Endothelial cell (in vitro differentiated cells): ENCODE measurements at places on chromosomes 11 and 22. TPM values are rescaled to one million over a fixed set of nuclear protein-coding genes. Genes with fewer than 3 reads are reported as not detected.

- H3K36me3 ChIP-seq: no peaks in the 10 kb centered on the region
- H3K27ac ChIP-seq: no peak overlapping the region
- peaks cover 5% of the 10 kb centered on the region for H3K27me3 ChIP-seq
- peaks cover 36% of the 10 kb centered on the region for H3K4me1 ChIP-seq
- DNase-seq: no peak
- H3K4me3 ChIP-seq: no peak overlapping the region
These were observed 6.4 kb upstream of the TP53I11 start for GRCh38 chr11:44957040-44957515.

Gene SCGB1C1
- not detected for total RNA-seq

GRCh38 chr11:6927030-6927617, 898 bp downstream of the ZNF215 start:
- peak overlapping the region; percentile 88 for H3K27ac ChIP-seq
- DNase-seq: no peak
- H3K4me1 ChIP-seq: peaks cover 28% of the 10 kb centered on the region
- peaks cover 3% of the 10 kb centered on the region for H3K27me3 ChIP-seq
- H3K36me3 ChIP-seq: no peaks in the 10 kb centered on the region

DNA sequence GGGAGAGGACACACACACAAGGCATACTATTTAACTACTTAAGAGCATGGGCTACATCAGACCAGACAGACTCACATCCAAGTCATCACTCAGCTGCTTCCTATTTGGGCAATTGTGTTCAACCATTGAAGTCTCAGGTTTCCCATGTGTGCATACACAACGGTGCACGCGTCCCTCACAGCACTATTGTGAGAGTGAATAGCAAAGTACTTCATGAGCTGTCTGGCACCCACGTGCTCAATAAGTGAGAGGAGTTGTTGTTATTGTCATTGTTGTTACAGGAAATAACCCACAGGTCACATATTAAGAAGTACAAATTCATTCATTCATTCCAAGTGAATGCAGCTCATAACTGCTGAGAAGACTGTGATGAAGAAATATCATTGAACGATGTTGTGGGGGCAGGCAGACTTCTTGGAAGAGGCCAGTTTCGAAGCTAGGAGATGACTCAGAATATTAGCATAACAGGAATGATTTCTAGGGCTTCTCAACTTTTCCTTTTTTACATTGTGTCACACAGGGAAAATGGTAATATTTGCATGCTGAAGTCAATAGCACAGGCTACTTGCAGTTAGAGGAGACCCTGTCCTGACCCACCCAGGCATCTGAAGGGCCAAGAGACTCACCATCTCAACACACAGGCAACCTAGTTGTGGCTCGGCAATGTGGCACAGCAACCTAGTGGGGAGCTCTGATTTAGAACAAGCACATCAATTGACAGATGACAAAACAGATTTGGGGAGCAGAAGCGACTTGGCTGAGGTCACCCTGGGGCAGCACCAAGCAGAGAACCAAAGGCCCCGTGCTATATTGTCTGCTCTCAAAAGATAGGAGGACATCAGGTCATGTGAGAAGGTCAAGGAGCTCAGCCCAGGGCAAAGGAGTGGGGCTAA, 606.0 kb downstream of the BUD13 start:
- H3K4me3 ChIP-seq: no peak overlapping the region
- H3K27me3 ChIP-seq: peaks cover 10% of the 10 kb centered on the region
- DNase-seq: peak; percentile 1
- H3K27ac ChIP-seq: no peak overlapping the region
- peaks cover 24% of the 10 kb centered on the region for H3K4me1 ChIP-seq

DNA sequence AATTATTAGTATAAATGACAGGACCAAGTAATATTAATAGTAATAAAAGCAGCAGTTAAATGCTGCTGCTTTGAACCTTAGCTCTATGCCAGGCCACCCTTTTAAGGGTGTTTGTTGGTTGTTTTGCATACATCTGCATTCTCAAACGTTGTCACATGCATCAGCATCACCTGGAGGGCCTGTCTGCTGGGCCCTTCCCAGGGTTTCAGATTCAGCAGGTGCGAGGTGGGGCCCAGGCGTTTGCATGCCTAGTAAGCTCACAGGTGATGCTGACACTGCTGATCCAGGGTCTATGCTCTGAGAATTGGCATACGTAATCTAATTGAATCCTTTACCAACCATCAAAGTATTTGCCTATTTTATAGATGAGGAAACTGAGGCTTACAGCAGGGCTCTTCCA, 246.5 kb downstream of the CADM1 start:
- H3K4me3 ChIP-seq: no peak overlapping the region
- no peak for DNase-seq
- no peaks in the 10 kb centered on the region for H3K36me3 ChIP-seq
- no peak overlapping the region for H3K27ac ChIP-seq
- peaks cover 21% of the 10 kb centered on the region for H3K4me1 ChIP-seq

Gene FGF3
- not detected for total RNA-seq

DNA sequence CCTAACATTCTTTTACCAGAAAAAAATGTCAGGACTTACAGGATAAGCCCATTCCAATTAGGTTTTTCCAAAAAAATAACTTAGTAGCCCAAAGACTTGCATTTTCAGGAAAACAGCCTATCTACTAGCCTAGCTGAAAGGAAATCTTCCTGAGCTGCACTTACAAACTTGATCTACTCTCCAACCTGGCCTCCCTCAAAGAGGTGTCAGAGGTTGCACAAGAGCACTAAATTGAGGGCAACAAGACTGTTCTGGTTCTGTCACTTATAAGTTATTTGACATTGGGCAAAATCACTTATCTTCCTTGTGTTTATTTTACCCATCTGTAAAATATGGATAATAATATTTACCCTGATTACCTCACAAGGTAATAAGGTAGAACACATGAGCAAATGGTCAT, 7.9 kb upstream of the SOX6 start:
- no peaks in the 10 kb centered on the region for H3K27me3 ChIP-seq
- H3K36me3 ChIP-seq: no peaks in the 10 kb centered on the region
- no peak overlapping the region for H3K27ac ChIP-seq
- H3K4me1 ChIP-seq: peaks cover 15% of the 10 kb centered on the region
- no peak for DNase-seq
- no peak overlapping the region for H3K4me3 ChIP-seq

Gene FXYD6
- total RNA-seq: 18.1 TPM

DNA sequence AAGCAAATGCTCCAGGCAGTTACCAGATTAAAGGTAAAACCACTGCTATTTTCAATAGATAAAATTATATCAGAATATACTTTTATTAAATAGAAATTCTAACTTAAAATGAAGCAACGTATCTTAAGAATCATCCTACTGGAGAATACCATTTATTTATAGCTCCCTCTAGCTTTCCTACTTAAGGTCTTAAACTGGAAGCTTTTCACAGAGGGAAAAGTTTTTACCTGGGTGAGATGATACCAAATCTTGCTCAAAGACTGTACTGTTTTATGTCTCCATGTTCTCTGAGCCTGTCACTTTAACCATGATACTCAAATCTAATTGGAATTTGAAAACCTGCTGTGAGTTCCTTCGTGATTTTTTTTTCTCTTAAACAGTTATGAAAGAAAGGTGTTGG, 291.8 kb downstream of the AASDHPPT start:
- H3K4me1 ChIP-seq: no peaks in the 10 kb centered on the region
- DNase-seq: no peak
- H3K27ac ChIP-seq: no peak overlapping the region
- no peak overlapping the region for H3K4me3 ChIP-seq
- no peaks in the 10 kb centered on the region for H3K27me3 ChIP-seq
- no peaks in the 10 kb centered on the region for H3K36me3 ChIP-seq

- H3K4me1 ChIP-seq: peaks cover 12% of the 10 kb centered on the region
- no peak overlapping the region for H3K4me3 ChIP-seq
- peaks cover 6% of the 10 kb centered on the region for H3K36me3 ChIP-seq
- no peak for DNase-seq
- H3K27ac ChIP-seq: no peak overlapping the region
These were observed 3.9 kb upstream of the SLC22A8 start for GRCh38 chr11:63019506-63019905.

- H3K4me1 ChIP-seq: peaks cover 28% of the 10 kb centered on the region
- peak within 1 kb of the TSS; percentile 94 for H3K4me3 ChIP-seq
- H3K27me3 ChIP-seq: peaks cover 26% of the 10 kb centered on the region
- no peaks in the 10 kb centered on the region for H3K36me3 ChIP-seq
- H3K27ac ChIP-seq: peak within 1 kb of the TSS; percentile 31
These were observed at the start of gene FXYD6 for GRCh38 chr11:117876341-117877119. Gene FXYD6 (minus strand): TSS chr11:117876658. CDS start chr11:117842776, 33,882 bp downstream.

DNA sequence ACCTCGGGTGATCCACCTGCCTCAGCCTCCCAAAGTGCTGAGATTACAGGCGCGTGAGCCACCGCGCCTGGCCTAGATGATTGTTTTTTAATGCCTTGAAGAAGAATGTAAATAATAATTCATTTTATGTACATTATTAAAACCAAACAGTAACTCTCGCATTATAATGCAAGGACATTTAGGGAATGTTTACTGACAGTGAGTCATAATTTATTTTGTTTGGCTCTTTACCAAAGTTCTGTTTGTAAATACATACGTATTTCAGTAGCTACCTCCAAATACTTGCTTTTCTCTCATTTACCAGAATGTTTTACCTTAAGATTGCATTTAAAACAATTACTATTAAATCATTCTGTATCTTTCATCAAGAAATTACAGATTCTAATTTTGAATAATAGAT, 3.0 kb downstream of the RAB39A start:
- H3K27ac ChIP-seq: no peak overlapping the region
- H3K4me3 ChIP-seq: no peak overlapping the region
- H3K4me1 ChIP-seq: peaks cover 9% of the 10 kb centered on the region

- H3K4me3 ChIP-seq: no peak overlapping the region
- DNase-seq: no peak
These were observed 55.4 kb downstream of the USP35 start for GRCh38 chr11:78244080-78244479.

- DNase-seq: no peak
- H3K4me1 ChIP-seq: peaks cover 3% of the 10 kb centered on the region
- H3K27ac ChIP-seq: no peak overlapping the region
- H3K4me3 ChIP-seq: no peak overlapping the region
- H3K27me3 ChIP-seq: no peaks in the 10 kb centered on the region
- no peaks in the 10 kb centered on the region for H3K36me3 ChIP-seq
These were observed 83.5 kb upstream of the NARS2 start for GRCh38 chr11:78657968-78658839.

DNA sequence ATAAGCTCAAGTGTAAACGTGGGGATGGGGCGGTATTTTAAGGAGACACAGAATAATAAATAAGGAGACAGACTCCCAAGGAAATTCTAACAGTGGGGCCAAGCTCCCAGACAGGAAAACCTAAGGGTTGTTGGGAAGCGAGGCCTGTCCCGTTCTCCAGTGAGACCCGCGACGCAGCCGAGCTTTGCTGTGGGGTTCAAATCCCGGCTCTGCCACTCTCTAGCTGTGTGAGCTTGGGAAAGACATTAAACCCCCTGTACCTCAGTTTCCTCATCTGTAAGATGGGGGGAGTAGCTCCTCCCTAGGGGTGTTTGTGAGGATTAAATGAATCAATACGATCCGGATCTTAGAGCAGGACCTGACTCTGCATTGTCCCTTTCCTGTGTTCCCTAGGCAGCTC, 106.8 kb downstream of the TRIM29 start:
- no peaks in the 10 kb centered on the region for H3K36me3 ChIP-seq
- no peak for DNase-seq
- no peak overlapping the region for H3K4me3 ChIP-seq
- H3K27ac ChIP-seq: no peak overlapping the region
- H3K27me3 ChIP-seq: peaks cover 13% of the 10 kb centered on the region

Gene OR51B4
- total RNA-seq: 0.49 TPM

- peaks cover 28% of the 10 kb centered on the region for H3K4me1 ChIP-seq
- DNase-seq: peak; percentile 49
- peaks cover 9% of the 10 kb centered on the region for H3K36me3 ChIP-seq
- peak overlapping the region; percentile 86 for H3K27ac ChIP-seq
- H3K4me3 ChIP-seq: peak overlapping the region; percentile 97
These were observed 528 bp downstream of the WEE1 start for GRCh38 chr11:9573775-9574621.

DNA sequence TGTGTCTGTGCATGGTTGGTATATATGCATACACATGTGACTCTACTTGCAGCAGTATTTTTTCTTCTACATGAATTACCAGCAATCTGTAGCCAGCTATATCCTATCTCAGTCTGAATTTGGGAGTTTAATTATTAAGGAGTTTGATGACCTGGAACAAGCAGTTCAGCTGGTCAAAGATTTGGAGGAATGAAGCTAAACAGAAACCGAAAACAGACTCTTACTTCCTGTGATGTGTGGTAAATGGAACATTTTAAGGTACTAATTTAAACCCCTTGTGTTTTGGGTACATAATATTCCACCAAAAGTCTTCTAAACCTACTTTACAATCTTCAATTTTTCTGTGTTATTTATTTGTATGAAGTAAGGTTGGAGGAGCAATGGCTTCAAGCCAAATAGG, 124.4 kb upstream of the PGR start:
- H3K27ac ChIP-seq: no peak overlapping the region
- DNase-seq: no peak
- no peaks in the 10 kb centered on the region for H3K27me3 ChIP-seq

Gene SLC5A1
- 0.26 TPM for total RNA-seq

Gene KRTAP5-10
- 0.23 TPM for total RNA-seq

Gene AQP11
- total RNA-seq: 0.33 TPM

Gene CRYBB3
- total RNA-seq: 0.97 TPM

- H3K4me1 ChIP-seq: no peaks in the 10 kb centered on the region
- no peak overlapping the region for H3K4me3 ChIP-seq
- H3K36me3 ChIP-seq: peaks cover 5% of the 10 kb centered on the region
- no peaks in the 10 kb centered on the region for H3K27me3 ChIP-seq
These were observed 30.8 kb upstream of the EXPH5 start for GRCh38 chr11:108624196-108624925.

GRCh38 chr11:8773916-8774539, 91.4 kb downstream of the RPL27A start:
- H3K36me3 ChIP-seq: no peaks in the 10 kb centered on the region
- peaks cover 12% of the 10 kb centered on the region for H3K4me1 ChIP-seq
- no peaks in the 10 kb centered on the region for H3K27me3 ChIP-seq
- no peak overlapping the region for H3K4me3 ChIP-seq
- H3K27ac ChIP-seq: no peak overlapping the region
- no peak for DNase-seq

Gene MYBPC3
- total RNA-seq: not detected

Gene DRD4
- total RNA-seq: 0.33 TPM

- peaks cover 6% of the 10 kb centered on the region for H3K27me3 ChIP-seq
- no peak for DNase-seq
- no peak overlapping the region for H3K27ac ChIP-seq
These were observed 120.1 kb downstream of the GALNT18 start for GRCh38 chr11:11501546-11502262.

Gene PRR33
- total RNA-seq: not detected

GRCh38 chr11:34382532-34383276, 24.9 kb upstream of the ABTB2 start:
- no peak for DNase-seq
- peaks cover 6% of the 10 kb centered on the region for H3K36me3 ChIP-seq
- H3K4me1 ChIP-seq: peaks cover 4% of the 10 kb centered on the region
- H3K27me3 ChIP-seq: no peaks in the 10 kb centered on the region
